Naive thymus-derived CD8-positive, alpha-beta T cell (primary cell): ENCODE measurements at places on chromosomes 6 and 20.

- DNase-seq, result no peak
These were observed 52.7 kb downstream of the ADGRF1 start for GRCh38 chr6:46989398-46989797.

- DNase-seq, result no peak
These were observed 3.7 kb downstream of the GRIK2 start for GRCh38 chr6:101397199-101397598.

DNA sequence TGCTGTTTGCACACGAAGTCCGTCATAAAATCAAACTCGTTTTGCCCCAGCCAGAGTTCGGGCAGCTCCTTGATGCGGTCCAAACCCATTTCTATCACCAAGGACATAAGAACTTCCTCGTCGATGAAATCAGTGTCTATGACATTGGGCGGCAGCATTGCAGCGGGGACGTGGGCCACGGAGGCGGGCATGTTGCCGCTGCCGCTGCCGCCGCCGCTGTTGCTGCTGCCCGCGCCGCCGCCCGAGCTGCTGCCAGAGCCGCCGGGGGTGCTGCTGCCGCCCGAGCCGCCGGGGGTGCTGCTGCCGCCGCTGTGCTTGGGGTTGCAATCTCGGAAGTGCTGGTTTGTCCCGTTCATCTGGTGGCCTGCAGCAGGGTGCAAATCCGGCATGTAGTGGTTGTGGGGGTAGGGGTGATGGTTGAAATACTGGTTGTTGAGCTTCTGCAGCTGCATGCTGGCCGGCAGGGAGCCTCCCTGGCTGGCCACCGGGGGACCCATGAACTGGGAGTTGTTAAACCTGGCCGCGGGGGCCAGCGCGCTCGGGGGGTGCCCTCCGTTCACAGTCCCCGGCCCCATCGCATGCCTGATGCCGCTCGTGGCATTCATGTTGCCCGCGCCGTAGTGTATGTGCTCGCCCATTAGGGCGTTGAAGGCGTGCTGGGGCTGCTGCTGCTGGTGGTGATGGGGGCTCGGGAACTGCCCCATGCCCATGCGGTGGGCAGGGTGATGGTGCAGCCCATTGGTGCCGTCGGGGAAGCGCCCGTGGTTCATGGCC, 1.1 kb downstream of the CITED2 start:
- DNase-seq, result peak; percentile 78

DNA sequence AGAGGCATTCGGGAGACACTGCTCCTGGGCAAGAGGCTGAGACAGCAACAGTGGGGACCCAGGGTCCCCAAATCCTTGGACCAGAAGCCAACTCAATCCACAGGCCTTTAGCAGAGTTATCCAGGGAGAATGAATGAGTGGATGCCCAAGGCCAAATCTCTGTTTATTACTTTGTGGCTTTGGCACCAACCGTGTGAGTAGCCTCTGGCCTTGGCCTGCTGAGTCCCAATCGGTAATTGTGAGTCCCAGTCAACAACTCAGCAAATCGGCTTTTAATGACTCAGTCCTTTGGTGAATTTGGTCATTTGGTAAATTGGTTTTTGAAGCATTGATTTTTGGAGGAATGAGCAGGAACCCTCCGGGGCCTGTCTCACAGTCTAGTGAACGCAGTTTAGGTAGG, 29.1 kb upstream of the ECI2 start:
- no peak for DNase-seq

DNA sequence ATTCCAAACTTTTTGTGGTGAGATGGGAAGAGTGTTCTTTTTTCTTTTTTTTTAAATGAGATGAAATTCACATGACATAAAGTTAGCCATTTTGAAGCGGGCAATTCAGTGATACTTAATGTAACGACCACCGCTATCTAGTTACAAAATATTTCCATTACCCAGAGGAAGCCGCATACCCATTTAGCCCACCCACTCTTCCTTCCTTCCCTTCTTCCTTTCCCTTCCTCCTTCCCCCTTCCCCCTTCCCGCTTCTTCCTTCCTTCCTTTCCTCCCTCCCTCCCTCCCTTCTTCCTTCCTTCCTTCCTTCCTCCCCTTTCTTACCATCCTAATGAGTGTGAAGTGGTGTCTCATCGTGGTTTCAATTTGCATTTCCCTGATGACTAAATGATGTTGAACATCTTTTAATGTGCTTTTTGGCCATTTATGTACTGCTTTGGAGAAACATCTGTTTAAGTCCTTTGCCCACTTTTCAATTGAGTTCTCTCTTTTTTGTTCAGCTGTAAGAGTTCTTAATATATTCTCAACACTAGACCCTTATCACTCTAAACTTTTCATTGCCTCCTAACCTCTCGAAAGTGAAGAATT, 371.1 kb downstream of the FARS2 start:
- no peak for DNase-seq

DNA sequence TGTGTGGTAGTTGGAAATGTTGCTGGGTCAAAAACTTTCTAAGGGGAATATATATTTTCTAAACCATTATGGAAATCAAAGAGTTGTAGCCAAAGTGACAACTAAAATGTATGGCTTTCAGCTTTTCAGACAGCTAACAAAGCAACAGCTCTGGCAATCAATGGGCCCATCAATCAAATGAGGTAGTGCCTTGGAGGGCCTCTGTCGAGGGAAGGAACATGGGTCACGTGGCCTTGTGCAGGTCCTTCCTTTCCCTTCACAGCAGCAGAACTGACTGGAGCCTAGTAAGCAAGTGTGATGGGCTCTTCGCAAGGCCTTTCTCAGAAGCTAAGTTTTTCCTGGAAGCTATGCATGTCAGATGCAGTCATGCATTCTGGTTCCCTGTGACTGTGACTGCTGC, 17.9 kb downstream of the FAXC start:
- DNase-seq, result no peak

GRCh38 chr20:23094213-23094896, 8.2 kb upstream of the CD93 start:
- DNase-seq, result no peak

DNA sequence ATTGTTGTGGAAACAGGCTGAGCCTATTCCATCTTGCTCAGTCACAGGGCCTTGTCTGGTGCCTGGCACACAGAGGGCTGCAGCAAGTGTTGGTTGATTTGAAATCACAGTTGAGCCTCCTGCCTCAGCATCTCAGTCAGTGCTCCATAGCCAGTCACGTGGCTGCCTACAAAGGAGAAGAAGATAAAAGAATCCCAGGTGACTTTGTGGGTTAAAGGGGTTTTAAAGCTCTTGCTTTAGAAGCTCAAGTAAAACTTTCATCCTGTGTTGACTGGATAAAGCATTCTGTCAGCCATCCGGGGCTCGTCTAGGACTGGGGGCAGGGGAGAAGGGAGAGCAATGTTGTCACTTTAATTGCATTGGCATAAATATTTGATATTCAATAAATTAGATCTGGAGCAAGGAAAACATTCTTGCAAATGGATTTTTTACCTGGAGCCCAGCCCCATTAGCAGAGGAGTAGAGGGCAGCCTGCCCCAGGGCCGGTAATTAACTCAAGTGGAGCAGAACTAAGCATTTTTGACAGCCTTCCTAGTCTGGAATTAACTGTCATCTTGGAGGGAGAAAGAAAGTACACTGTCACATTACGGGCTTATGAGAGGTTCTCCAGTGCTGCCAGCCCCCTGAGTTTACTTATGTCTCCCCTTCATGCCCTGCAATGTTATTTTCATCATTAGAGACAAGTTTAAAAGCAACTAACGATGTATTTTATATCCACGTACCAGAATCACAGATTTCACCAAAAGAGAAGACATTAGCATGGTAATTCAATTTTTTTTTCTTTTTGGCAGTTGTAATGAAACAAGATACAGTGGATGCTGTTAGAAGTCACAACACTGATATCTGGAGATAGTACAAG, 71.7 kb upstream of the GTSF1L start:
- DNase-seq, result no peak

DNA sequence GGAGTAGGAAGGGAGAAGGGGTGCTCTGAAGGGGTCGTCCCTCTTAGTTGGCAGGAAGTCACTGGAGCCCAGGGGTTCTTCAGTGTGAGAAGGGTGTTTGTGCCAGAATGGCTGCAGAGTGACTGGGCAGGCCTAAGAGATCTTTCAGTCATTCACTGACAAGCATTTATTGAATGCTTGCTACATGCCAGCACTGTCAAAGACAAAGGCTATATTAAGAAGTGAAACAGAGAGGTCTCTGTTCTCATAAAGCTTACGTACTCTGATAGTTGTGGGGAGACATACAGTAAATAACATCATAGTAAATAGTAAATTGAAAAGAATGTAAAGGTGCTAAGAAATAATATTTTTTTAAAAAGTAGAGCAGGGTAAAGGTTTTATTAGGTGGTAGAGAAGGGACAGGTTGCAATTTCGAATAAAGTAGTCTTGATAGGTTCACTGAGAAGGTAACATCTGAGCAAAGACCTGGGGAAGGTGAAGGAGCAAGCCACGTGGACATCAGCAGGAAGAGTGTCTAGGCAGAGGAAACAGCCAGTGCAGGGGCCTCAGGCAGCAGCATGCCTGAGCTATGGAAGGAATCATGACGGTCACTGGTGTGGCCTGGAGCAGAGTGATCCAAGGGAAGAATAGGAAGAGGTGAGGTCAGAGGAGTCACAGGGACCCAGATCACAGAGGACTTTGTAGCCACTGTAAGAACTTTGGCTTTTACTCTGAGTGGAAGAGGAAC, 36.3 kb upstream of the RNF8 start:
- no peak for DNase-seq

- DNase-seq, result no peak
These were observed 93.3 kb downstream of the SNX5 start for GRCh38 chr20:17875106-17875980.

- DNase-seq, result no peak
These were observed 379.5 kb upstream of the SULF2 start for GRCh38 chr20:48164566-48165400.

GRCh38 chr6:154297721-154298120, 58.9 kb downstream of the IPCEF1 start:
- no peak for DNase-seq

- DNase-seq, result no peak
These were observed 19.0 kb downstream of the SRC start for GRCh38 chr20:37364927-37365272.

- DNase-seq, result no peak
These were observed 49.7 kb upstream of the FUCA2 start for GRCh38 chr6:143561105-143561704.

GRCh38 chr6:169070506-169071176, 183.0 kb downstream of the THBS2 start:
- no peak for DNase-seq

DNA sequence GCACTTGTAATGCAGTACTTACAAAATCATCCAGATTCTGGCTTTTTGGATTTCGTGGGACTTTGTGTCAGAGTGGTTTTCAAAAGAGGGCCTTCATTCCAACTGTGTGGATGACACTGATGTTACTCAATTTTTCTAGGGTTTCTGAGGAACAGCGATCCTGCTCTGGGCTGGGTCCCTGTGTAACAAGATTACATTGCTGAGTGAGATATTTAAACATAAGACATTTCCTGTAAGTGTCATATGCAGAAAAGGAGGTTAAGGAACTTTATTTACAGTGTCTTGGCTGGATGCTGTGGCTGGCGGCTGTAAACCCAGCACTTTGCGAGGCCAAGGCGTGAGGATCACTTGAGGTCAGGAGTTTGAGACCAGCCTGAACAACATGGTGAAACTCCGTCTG, 6.7 kb downstream of the ZFAND3 start:
- DNase-seq, result no peak

DNA sequence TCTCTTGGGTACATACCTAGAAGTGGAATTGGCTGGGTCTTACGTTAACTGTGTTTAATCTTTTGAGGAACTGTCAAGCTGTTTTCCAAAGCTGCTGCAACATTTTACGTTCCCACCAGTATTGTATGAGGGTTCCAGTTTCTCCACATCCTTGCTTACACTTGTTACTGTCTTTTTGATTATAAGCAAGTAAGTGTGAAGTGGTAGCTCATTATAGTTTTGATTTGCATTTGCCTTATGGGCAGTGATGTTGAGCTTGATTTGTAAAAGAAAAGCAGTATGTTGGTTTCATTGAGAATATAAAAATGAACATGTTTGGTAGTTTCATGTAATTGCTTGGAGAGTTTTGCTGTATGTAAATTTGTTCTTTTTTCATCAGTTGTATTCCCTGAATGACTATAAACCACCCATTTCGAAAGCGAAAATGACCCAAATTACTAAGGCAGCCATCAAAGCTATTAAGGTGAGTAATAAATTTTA, 40.4 kb downstream of the SCAF8 start:
- no peak for DNase-seq

GRCh38 chr6:11277275-11278206, 45.1 kb upstream of the NEDD9 start:
- no peak for DNase-seq

- no peak for DNase-seq
These were observed 33.9 kb downstream of the JAG1 start for GRCh38 chr20:10639737-10640556.

GRCh38 chr20:32019156-32019510, 8.9 kb downstream of the CCM2L start:
- DNase-seq, result no peak

DNA sequence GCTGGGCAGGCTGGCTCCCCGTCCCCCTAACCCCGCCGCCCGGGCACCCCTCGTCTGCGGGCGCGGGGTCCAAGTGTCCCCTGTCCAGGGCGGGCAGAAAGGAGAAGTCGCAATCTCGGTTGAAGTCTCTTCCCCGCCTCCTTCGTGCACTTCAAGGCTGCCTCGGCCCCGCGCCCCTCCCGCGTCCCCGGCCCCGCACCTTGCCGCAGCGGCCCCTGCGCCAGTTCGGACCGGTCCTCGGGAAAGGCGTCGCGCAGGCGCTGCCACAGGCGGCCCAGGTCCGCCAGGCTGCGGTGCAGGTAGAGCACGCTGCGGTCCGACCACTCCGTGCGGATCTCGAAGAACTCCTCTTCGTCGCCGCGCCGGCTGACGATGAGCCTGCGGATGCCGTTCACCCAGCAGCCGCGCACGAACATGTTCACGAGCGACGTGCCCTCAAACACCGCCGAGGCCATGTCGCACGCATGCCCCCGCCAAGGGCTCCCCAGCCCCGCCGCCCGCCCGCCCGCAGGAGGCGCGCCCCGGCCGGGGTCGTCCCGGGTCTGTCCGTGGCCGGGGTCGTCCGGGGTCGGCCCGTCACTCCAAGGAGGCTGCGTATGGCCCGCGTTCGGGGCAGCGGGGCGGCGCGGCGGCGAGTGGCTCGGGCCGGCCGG, at the start of gene PXDC1:
Gene PXDC1, minus strand, starts transcription at position 637 of the 653 bp plus-strand sequence. Its CDS starts 182 bp downstream, at position 455.
- no peak for DNase-seq

- DNase-seq, result no peak
These were observed 23.8 kb upstream of the FAM50B start for GRCh38 chr6:3825331-3825831.

DNA sequence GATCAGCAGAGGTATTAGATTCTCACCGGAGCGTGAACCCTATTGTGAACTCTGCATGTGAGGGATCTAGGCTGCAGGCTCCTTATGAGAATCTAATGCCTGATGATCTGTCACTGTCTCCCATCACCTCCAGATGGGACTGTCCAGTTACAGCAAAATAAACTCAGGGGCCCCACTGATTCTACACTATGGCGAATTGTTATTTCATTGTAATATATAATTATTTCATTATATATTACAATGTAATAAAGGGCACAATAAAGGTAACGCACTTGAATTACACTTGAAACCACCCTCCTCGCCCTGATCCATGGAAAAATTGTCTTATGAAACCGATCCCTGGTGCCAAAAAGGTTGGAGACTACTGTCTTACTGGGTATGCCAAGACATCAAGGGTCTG, 18.6 kb downstream of the PRKN start:
- DNase-seq, result no peak
